ENCODE measurements at places on chromosomes 7 and 10.

GRCh38 chr10:30415593-30415992 is 18.4 kb upstream of the MAP3K8 start:
- DNase-seq: no peak

DNA sequence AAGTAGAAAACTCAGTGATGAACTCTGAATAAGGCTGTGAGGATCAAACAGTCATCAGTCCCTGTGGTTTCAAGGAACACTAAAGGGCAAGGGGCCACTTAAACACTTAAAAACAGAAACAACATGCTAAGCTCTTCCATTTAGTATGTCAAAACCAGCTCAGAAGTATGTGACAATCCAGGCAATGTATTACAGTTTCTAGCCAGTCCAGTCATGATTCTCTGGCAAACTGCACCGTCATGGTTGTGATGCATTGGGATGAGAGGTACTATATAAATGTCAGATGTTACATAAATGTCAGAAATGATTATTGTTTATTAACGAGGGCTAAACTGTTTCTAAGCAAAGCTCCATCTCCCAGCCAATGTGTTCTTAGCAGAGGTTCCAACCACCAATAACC is 4.7 kb upstream of the CREB5 start:
- DNase-seq: no peak

GRCh38 chr10:110220398-110220797 is 13.0 kb downstream of the MXI1 start:
- no peak for DNase-seq

DNA sequence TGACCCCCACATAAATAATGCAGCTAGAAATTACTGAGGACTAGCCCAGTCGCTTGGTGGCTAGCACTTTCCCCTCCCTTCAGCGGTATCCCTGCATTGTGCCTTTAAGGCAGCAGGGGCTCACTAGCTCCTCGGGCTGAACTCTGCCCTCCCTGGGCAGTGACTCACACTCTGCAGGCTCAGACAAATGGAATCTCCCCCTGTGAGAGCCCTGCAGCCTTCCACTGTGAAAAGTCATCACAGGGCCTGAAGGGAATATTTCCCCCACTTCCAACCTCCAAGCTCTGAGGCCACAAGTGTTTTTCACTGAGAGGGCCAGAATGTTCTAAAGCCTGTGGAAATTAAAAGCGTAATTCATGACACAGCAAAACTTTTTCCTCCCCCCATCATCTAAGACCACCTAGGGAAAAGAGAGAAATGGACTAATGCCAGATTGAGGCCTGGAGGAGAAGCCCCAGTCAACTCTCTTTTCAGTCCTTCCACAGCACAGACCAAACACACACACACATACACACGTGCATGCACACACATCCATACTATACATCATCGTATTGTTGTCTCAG is 93.6 kb upstream of the COL1A2 start:
- DNase-seq: peak; percentile 57

GRCh38 chr10:48794074-48794473 is 109.4 kb downstream of the WDFY4 start:
- DNase-seq: no peak

DNA sequence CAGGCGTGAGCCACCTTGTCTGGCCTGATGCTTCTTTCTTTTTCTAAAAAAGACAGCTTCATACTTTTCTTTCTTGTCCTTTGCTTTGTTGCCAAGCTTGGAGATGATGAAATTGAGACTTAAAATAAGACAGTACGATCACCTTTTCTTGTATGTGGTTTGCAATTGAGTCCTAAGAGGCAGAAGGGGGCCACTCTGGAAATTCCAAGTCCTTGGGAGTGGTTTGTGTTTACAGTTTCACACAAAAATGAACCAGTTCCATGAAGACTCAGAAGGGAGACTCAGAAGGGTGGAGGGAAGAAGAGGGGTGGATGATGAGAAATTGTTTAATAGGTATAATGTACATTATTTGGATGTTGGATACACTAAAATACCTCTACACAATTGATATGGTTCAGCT is 70.7 kb upstream of the TNS3 start:
- no peak for DNase-seq

GRCh38 chr7:47956220-47956619 is 8.0 kb upstream of the PKD1L1 start:
- DNase-seq: no peak

GRCh38 chr7:131945313-131945911 is 389.0 kb upstream of the PODXL start:
- DNase-seq: peak; percentile 74

GRCh38 chr10:47366181-47366631 is 17.9 kb downstream of the ZNF488 start:
- no peak for DNase-seq

GRCh38 chr7:39271402-39271801 is 293.7 kb downstream of the POU6F2 start:
- DNase-seq: no peak

DNA sequence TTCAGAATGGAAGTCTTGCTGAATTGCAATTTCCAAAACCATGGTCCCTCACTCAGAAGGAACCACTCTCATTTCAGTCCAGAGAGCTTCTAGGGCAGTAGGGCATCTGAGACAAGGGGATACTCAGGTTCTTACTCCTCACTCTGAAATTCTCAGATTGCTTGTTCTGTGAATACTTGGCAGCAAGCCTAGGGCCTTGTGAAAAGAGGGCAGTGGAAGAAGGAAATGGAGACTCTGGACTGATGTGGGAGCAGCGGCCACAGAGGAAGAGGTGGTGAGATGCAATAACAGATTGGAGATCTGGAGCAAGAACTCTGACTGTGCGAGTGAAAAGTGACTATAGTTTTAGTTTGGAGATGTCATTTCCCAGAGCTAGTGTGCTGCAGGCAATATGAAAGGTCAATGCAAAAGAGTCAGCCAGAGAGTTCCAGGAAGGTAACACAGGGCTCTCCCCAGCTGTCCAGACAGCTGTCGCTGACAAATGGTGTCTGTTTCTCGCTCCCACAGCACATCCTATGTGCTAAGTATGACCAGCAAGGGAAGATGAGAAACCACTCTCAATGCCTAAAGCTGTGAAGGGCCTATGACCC is 291.6 kb upstream of the KIAA1217 start:
- no peak for DNase-seq

DNA sequence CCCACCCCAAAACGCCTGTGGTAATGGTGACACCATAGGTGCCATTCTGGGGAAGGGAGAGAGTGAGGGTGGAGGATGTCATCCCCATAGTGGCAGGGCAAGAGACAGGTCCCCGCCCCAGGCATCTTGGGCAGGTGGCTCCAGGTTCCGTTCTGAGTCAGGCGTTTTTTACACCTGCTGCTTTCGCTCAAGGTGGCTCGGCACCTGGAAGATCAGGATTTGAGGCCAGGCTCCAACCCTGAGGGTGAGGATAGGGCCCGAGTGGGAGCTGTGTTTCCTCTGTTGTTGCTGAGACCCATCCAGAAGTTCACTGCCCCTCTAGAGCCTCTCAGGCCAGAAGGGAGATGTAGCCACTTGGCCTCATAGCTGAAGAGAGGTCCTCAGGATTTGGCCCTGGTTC is 36.6 kb upstream of the DUSP5 start:
- DNase-seq: no peak

DNA sequence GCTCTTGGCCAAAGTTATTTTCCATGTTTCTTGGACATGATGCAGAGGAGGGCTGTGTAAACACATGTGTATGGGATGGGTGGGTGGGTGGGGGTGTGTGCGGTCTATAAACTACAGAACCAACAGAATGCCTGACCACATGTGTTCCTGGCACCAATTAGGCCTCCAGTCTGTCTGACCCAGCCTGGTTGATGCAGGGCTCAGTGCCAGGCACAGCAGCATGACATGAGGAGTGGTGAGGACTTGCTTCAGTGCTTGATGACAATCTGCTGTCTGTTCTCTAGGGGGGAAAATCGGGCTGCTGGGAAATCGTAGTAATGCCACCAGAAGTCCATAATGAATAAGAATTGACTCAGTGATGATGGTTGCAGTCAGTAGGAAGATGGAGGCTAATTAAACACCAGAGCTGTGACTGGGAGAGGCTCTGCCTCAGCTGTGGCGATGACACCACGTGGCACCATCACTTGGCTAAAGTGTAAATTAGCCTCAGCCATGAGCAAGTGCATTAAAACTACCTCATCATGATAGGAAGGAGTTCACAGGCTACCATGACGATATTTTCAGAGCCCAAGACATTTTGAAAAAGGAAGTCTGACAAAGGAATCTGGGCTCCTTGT is 260.1 kb upstream of the PODXL start:
- no peak for DNase-seq

GRCh38 chr7:95531605-95532219 is 46.0 kb downstream of the ASB4 start:
- DNase-seq: no peak

DNA sequence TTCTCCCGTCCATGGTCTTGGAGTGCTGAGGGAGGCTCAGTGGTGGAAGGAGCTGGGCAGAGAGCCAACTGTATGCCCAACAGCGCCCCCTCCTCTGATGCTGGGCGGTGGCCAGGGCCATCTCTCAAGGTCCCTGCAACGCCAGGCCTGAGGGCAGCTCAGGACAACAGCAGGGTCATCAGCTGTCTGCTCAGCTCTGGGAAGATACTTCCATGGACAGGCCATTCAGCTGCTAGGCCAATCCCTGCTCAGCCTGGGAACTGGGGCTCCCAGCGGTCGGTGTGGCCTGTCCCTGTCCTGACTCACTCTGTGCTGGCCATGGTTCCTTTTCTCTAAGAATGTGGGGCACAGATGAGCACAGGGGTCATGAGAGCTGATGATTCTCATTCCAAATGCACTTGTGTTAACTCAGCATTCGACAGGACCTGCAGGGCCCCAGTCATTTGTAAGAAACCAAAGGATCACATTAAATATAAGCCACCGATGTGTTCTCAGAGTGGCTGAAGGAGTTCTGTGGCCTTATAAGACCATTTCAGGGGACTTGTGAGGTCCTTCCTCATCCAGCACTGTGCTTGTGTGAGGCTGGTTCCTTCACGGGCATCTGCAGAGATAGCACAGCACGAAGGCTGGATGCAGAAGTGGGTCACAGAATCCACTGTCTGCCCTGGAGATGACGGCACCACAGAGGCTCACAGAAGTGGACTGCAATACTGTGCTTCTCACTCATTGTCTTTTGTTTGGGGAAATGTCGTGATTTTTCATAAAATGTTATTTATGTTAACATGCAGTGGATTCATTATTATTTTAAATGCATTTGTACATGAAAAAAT is 73.0 kb downstream of the ADCY1 start:
- DNase-seq: no peak

DNA sequence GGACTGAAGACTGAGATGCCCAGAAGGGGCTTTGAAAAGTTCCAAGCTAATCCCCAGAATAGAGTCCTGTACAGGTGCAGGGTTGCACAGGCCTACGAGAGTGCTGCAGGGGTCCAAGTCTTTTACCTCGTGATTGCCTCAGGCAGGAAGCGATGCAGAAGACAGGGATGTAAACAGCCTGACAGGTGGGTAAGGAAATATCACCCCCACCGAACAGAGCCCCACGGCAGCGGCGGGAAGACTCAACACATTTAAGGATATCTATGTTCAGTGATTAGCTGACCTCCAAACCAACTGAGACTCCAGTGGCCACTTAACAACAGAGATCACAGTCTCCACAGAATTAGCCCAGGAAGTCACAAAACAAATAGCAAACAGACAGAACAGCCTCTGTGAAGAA is 73.9 kb upstream of the VIPR2 start:
- DNase-seq: no peak

DNA sequence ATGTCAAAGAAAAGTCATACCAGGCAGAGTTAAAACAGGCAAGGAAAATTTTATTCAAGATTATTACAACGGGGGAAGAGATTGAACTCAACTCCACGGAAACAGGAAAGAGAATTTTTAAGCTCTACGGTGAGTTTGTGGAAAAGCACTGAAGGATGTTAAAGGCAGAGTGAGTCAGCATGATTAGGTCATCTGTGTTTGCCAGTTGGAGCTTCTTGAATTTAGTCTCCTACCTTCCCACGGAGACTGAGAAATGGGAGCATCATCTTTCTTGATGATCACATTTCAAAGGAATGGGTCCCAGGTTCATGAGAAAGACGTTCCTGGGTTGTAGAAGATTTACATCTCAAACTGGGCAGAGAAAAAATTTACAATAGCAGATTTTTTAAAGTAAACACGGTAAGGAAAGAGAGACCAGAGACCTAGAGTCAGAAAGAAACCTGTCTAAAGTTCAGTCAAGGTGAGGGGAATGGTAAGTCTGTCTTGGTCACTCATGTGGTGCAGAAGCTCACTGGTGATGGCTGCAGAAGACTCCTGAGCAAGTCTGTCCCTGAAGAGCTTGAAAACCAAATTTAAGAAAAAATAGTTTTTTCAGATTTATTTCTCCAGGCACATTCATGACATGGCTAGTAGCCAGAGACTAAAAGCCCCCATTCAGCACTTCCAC is 516.9 kb upstream of the LRRN3 start:
- DNase-seq: no peak

DNA sequence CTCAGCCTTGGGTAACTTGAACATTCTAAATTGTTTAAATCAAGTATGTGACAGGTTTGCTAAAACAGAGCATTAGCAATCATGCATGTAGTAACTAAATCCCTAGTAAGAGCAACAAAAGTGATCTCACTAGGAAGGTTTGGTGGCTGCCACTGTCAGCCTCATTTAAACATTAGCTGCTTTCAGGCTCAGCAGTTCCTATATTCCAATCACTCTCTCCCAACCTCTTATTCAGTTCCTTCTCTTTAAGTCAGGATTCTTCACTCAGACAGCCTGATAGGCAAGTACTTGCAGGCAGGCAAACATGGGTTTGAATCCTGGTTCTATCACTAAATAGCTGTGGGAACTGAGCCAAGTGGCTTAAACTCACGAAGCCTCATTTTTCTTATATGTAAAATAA is 3.6 kb downstream of the CREB3L2 start:
- DNase-seq: no peak

GRCh38 chr10:90816466-90816865 is 41.4 kb downstream of the HTR7 start:
- no peak for DNase-seq

DNA sequence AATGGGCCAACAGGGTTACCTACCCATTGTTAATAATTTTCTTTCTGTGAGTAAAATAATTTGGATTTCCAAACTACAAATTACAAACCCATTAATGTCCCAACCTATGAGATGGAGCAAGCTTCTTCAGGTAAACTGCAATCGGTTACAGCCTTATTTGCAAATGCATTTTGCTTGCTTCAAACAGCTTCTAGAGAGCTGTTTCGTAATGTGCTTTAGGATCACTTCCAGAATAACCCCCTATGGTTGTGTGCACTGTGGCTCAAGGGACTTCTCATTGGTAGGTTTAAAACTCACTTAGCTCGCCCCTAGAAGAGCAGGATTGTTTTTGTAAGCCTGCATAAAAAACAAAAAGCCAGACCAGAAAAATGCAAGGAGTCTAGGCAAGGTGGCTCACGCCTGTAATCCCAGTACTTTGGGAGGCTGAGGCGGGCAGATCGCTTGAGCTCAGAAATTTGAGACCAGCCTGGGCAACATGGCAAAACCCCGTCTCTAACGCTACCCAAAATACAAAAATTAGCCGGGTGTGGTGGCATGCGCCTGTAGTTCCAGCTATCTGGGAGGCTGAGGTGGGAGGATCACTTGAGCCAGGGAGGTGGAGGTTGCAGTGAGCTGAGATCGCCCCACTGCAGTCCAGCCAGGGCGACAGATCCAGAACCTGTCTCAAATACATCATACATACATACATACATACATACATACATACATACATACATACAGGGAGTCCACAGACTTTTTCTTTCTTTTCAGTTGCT is 3.3 kb upstream of the MAP3K8 start:
- no peak for DNase-seq

GRCh38 chr7:50664461-50664922 is 99.3 kb upstream of the DDC start:
- DNase-seq: no peak

- no peak for DNase-seq
Measured at GRCh38 chr10:68474021-68474420, 2.2 kb upstream of the DNA2 start.

All from neuronal stem cell (in vitro differentiated cells).